H1 (cell line): ENCODE measurements at places on chromosomes 1 and 21. TPM values are rescaled to one million over a fixed set of nuclear protein-coding genes. Genes with fewer than 3 reads are reported as not detected.

- peak; percentile 94 for DNase-seq
These were observed 3.1 kb downstream of the AGO1 start for GRCh38 chr1:35885961-35886558.

HLCS gene
- total RNA-seq: 12.2 and 14.2 TPM in 2 replicates

DNA sequence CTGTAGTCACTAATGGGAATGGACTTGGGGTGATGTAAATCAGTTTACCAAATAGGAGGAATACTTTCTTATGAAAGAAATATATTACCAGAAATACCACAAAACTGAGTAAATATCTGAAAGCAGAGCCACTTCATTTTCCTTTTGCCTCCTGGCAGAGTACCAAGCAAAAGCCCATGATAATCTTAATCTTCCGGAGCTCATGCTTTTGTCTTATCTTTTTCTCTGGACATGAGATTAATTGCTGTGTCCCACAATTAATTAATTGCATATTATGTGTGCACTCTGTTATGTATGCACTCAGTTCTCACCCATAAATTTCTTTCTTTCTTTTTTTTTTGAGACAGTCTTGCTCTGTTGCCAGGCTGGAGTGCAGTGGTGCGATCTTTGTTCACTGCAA lies 94.1 kb upstream of the PDE4B start:
- DNase-seq: no peak

GRCh38 chr1:42845866-42846256 lies 552 bp upstream of the ZNF691 start:
- no peak for DNase-seq

DNA sequence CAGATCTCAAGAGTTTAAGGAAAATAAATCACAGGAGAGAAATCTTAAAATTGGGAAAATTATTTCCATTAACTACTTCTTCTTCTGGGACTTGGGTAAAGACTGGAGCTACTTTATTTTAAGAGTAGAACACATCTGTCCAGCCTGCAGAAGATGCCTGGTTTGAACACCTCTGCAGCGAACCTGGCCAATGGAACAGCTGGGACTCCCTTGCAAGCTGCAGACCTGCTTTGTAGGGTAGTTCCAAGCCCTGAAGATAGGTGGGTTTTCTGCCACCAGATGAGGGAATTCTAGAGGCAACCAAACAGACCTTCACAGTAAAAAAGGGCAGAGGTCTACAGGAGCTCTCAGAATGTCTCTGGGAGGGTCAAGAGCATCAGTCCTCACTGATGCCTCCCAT lies 86.5 kb upstream of the CACNA1E start:
- DNase-seq: no peak

DNA sequence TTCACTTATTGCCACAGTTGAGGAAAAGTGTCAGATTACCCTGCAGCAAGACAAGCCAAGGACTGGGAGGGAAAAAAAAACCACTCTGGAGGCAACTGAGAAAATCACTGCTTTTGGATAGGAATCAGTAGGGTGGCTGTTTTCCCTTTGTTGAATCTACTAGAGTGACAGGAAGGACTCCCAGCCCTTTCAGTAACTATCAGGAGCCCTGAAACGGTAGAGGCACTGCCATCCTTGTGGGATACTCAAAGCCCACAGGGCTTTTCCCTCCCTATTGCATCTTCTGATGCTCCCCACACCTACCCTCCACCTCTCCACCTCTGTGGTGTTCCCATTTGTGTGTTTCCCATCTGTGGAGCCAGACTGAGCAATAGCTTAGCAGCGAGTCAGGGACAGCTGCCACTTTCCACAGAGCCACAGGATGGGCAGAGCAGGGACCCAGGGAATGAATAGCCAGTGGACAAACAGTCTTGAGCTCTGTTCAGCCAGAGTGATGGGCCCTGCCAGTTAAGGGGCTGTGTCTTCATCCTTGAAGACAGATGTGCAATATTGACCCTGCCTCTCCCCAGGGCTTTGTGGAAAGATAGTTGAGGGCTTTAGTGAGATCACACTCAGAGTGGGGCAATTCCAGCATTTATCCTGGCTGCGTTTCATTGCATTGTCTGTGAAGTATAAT lies 13.9 kb downstream of the UBIAD1 start:
- DNase-seq: peak; percentile 10

AMY2B gene
- total RNA-seq: 2.0 and 2.1 TPM in 2 replicates
